Inflammatory macrophage (primary cell): ENCODE measurements at places on chromosomes 1 and 21.

DNA sequence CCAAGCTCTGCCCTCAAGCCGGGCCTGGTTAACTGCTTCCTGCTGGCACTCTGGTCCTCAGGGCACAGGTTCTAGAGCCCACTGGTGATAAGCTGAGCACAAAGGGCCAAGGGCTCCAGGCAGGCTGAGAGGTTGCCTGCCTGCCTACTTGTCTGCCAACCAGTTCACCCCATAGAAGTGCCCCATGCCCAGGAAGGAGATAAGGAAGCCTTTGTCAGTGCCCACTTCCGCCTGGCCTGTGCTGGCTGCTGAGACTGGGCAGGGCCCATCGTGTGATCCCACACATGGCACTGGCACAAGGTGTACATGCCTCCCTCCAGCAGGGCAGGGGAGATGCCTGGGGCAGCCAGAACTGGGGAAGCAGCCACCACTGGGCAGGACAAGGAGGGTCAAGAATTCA, 24.1 kb downstream of the SLC9A1 start:
- peak; percentile 1 for DNase-seq

DNA sequence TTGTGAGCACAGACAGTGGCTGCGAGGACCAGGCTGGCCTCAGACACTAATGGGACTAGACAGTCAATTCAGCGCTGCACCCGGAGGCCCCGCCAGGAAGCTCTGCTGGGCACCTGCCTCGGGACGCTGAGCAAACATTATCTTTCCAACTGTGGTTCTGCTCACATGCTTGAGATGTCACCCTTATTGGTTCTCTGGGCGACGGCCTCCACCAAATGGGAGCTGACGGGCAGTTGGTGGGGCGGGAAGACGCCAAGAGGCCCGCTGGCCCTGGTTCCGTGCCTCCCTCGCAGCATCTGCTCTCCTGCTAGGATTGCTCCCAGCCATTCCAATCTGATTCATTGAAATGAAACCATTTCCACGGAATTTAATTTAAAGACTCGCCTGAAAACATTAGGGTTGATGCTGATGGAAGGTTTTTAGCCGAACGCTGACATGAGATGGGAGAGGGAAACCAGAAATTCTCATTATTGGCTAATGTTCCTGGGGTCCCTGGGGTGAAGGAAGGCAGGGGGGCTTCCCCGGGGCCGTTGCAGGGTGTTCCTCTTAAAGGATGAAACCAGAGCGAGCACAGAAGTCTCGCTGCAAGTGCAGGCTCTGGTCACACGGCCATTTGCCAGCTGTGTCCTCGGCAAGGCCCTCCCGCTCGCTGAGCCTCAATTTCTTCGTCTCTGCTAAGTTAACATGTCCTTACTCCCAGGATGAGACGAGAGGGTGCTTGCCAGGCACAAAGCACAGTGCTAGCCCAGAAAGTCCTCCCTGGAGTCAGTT, 512.2 kb downstream of the NPHP4 start:
- DNase-seq, result no peak

DNA sequence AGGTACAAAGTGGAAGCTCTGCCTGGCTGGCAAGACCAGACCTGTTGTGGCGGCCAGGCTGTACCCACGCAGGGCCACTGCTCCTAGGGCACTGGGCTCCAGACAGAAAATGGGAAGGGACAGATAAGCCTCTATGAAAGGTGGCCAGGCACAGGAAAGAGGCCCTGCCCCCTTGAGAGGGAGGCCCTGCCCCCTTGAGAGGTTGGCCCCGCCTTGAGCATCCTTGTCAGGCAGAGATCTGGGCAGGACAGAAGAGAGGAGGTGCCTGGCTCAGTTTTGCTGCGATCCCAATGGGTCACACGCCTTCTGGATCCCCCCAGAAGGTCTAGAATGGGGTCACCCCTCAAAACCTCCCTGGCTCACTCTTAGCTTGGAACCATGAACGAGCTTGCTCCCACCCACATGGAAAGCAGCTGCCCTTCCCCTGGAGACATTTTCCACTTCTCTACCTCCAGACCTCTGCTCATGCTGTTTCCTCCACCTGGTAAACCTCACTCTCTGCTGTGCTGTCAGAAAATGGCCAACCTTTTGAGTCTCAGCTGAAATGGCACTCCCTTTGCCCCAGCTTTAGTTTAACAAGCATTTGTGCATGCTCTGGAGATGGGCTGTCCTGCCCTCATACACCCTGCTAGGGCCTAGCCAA, 17.5 kb upstream of the ECE1 start:
- no peak for DNase-seq

- no peak for DNase-seq
Measured at GRCh38 chr1:109539676-109540075, at the start of gene GPR61. Gene GPR61, plus strand, starts transcription at chr1:109539872. Its CDS starts 3,151 bp downstream, at chr1:109543023.

DNA sequence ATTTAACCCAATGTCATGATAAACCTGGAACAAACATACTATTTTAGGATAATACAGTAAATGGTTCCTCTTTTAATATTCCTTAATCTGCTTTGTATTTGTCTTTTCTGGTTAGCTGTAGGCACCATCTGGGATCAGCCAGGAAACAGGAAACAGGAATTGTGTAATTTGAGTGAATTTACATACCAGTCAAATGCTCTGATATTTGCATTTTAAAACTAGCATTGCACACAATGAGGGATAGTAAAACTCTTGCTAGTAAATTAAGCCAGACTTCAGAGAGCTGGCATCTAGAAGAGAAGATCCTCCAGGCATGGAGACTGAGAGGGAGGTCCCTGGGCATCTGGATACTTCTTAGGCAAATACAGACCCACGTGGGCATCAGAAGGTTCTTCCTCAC, 103.5 kb downstream of the HMCN1 start:
- no peak for DNase-seq

DNA sequence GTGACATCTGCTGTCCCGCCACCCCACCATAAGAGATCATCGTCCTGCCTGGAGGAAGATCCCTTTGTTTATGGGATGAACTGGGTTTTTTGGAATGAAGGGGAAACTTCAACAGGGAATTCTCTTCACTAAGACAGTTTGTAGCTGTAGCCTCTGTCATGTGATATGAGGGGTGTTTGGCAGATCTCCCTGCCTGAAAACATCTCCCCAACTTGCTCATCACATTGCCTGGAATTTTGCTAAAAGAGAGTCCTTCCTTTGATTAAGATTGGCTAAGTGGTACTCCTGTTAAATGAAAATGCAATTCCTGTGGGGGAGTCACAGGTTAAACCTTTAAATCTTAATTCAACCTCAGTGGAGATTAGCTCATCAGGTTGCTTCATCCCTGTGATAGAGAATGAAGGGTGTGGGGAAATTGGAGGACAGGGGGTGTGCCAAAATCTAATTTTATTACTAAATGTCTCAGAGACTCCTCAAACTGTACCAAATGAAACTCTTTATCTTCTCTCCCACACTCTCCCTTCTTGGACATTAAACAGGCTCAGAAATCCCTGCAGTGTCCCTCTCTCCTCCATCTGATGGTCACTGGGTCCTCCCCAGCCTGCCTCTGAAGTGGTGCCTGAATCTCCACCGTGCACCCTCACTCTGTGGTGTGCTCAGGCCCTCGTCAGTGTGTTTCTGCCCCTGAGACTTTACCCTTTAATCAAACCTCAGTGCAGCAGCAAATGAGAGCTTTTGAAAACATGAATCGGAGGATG, 54.8 kb downstream of the IER5 start:
- no peak for DNase-seq

DNA sequence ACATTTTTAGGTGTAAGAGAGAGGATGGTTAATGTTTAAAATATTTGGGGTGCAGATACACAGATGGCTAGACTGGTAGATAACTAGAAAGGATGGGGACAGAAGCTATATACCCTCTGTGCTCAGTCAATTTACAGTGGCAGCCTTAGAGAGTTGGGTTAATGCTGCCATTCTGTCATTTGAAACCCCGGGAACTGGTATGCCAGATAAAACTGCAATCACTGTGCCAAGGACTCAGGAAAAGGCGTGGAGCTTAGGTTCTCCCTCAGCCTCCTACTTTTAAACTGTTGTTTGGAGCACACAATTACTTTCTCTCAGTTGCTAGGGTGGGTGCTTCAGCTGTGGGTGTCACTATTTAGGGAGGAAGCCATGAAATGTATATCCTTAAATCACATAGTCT, 90.0 kb upstream of the HNRNPU start:
- DNase-seq, result no peak
